Activated naive CD4-positive, alpha-beta T cell treated with anti-CD3 and anti-CD28 coated beads, Interleukin-2, amount 50 U/mL, for 72 hours (primary cell): ENCODE measurements at places on chromosomes 3 and 15.

DNA sequence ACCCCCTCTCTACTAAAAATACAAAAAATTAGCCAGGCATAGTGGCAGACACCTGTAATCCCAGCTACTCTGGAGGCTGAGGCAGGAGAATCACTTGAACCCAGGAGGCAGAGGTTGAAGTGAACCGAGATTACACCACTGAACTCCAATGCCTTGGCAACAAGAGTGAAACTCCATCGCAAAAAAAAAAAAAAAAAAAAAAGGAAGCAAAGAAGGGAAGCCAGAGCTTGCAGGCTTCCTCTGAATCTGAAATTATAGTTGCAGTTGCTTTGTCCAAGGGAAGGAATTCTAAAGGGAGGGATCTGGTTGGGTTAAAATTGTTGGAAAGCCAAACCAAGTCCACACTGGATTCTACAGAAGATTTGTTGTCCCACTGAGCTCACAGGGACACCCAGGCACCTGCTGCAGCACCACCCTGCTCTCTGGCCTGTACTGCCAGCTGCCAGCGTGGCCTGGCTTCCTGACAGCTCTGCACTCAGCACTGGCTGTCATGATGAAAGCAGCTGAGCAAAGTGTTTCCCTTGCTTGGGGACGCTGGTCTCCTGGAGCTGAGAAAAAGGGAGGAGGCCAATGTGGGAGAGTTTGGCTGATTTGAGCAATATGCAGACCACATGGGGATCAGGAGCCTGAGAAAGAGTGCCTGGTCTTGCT is 88.8 kb upstream of the HES1 start:
- DNase-seq = no peak

DNA sequence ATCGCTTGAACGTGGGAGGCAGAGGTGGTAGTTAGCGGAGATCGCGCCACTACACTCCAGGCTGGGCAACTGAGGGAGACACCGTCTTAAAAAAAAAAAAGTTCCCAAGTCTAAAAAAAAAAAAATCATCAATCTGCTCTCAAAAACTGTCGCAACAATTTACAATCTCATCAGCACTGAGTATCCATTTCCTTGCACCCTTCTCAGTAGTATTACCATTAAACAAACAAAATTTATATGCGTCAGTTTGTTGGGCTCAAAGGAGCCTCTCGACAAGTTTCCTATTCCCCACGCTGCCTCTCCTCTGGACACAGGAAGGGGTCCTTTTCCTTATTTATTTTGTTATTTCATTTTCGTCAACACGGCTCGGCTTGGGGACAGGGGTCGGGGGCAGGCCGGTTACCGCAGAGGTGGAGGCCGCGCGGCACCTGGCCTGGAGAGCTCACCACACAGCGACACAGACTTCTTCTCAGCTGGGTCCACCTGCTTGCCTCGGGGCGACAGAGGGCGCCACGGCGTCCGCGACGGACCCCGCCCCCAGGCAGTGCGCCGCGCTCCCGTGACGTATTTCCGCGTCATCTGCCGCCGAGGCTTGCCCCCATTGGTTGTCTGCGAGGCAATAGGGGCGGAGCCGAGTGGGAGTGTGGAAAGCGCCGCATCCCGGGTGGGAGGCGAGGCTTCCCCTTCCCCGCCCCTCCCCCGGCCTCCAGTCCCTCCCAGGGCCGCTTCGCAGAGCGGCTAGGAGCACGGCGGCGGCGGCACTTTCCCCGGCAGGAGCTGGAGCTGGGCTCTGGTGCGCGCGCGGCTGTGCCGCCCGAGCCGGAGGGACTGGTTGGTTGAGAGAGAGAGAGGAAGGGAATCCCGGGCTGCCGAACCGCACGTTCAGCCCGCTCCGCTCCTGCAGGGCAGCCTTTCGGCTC is at the start of gene MAP2K1:
Gene MAP2K1 (plus strand): TSS at position 709 of the 920 bp plus-strand sequence. CDS start 436 bp downstream, outside the sequence.
- DNase-seq = peak; percentile 98

GRCh38 chr3:14524311-14524711 is 15.8 kb downstream of the GRIP2 start:
- no peak for DNase-seq

- no peak for DNase-seq
These were observed 554.1 kb downstream of the SI start for GRCh38 chr3:164524201-164524600.

GRCh38 chr3:122353215-122353614 is 28.2 kb downstream of the CSTA start:
- no peak for DNase-seq

GRCh38 chr15:72339777-72340177 is 19.8 kb upstream of the CELF6 start:
- DNase-seq = no peak

GRCh38 chr15:79743032-79743431 is 153.8 kb downstream of the MTHFS start:
- no peak for DNase-seq

DNA sequence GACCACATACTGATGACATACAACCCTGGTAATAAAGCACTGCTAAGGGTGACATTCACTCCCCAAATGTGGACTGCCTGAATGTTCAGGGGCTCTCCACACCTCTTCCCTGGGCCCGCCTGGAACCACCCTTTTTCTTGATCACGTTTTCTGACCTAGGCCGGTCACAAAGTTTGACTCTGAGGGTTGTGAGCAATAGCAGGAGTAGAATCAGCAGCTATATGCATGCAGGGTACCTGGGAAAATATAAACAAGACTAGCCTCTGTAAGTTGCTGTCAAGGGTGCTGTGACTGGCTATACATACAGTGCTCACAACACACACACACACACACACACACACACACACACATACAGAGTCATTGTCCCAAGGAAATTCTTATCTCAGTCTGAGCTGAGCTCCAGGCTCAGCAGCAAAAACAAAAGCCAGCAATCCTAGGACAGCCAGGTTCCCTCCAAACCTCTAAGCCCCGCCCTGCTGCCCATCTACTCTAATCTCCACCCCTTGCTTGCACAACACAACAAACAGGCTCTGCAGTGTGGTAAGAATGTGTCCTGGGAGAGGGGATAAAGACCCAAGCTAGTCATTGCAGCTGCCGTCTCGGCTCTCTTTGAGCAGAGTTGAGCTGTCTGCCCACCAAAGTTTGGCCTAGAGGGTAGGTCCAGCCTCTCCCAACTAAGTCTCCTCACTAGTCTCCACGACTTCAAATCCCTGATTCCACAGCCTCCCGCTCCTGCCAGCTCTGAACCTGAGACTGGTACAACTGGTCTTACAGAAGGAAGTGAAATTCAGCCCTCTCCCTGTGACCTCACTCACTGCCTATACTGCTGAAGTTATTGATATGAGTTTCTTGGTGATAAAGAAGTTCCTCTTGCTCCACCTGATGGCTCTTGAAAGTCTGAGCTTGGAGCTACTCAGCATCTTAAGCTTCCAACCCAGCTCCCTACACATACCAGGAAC is 2.2 kb downstream of the BMF start:
- DNase-seq = no peak

- no peak for DNase-seq
These were observed 67.6 kb downstream of the DCLK3 start for GRCh38 chr3:36696799-36697198.

DNA sequence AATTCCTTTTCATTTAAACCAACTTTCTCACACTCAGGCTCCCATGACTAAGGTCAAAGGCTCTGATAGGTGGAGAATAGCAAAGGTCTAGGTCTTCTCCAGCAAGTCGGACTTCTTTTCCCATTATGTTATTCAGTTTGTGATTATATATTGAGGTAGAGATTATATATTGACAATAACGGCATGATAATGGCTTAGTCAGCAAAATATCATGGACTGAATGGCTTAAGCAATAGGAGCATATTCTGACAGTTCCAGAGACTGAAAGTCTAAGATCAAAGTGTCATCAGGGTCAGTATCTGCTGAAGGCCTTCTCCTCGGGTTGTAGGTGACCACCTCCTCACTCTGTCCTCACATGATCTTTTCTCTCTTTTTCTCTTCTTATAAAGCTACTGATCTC is 1251.4 kb downstream of the ROBO1 start:
- no peak for DNase-seq

GRCh38 chr15:76206325-76206976 is 104.8 kb downstream of the ETFA start:
- DNase-seq = no peak

DNA sequence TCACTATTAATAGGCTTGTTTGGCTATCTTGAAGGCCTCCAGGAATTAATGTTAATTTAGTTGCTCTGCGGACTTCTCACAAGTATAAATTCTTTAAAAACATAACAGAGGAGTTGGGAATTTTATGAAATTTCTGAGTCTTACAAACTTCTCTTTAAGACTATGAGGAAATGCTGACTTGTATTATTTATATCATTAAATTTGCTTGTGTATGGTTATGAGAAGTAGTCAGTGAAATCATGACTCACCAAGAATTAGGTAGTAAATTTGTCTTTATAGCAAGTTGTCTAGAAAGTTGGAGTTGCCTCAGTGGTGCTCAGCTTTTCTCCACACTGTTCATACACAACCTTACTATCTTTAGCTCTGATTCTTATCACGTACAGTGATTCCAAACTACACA is 26.5 kb downstream of the PHLDB2 start:
- DNase-seq = no peak

GRCh38 chr15:51837792-51838251 is 8.4 kb downstream of the TMOD3 start:
- DNase-seq = no peak

DNA sequence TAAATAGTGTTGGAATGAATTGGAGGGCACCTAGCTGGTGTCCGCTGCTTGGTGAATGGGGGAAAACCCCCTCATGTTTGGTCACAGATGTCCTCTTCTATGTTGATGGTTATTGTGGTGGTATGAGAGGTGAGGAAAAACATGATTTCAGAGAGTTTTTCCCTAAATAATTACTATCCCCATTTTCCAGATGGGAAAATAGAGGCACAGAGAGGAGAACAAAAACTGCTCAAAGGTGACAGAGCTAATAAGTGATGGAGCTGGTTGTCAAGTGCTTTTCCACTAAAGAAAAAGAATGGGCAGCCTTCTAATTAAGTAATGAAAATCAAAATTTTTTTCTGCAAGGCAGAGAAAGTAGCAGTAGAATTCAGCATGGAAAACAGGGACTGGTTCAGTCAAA is 30.2 kb upstream of the CFAP161 start:
- DNase-seq = no peak

DNA sequence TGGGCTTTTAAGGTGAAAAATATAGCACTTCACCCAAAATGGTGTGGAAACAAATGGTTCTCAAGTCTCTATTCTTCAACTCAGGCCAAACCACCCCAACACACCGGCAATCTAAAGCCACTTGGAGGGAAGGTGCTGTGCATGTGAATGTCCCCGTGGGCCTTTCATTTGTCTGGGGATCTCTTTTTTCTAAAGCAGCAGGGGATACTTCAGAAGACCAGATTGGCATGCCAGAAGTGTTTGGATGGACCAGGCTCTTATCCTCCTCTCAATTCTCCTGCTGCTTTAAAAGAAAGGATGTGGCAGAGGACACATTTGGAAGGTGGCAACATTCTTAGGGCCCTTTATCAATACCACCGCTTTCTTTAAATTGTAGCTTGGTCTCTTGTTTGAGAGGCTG is 193.1 kb downstream of the MEIS2 start:
- DNase-seq = no peak

DNA sequence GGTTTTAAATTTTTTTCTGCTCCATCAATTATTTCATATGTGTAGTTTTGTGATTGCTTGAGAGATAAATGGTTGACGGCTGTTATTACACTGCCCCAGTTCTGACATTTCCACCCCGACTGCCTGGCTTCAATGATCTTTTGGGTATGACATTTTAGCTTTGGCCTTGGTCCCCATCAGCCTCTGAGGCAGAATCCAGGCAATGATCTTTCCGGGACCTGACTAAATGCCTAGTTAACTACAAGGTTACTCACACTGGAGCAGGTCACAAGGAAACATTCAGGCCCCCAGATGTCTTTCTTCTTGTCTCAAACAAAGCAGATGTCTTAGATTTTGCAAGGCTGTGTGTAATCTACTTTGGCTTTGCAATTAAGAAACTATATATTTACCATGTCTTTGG is 61.1 kb upstream of the TMCO5A start:
- no peak for DNase-seq

DNA sequence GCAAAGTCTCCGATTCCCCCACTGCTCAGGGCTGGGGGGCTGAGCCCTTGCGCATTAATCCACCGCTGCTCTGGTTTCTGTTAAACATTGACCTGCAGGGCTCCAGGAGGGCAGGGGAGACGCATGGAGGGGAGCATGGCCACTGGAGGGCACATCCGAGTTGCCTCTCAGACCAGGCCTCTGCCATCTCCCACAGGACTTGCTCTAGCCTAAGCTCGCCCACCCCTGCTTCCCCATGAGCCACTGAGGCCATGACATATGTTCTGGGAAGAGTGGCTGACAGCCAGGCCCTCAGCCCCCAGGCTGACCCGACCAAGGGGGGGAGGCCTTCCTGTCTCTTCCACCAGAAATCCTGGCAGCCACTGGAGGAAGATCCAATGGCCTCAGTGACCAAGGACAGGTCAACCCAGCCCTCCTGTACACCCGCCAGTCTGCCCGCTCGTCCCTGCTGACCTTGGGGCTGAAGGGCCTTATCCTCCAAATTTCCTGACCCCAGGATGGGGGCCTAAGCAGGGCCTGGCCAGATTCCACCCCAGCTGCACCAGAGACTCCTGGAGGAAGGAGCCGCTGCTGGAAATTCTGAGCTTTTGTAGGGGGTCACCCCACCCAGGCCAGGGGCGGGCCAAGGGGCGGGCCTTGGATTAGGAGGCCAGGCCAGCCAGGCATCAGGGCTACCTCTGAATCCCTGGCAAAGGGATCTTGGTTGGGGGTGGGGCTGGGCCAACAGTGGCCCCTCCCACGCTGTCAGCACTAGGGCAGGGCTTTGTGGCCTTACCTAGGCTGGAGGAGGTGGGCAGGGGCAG is at the start of gene HYAL1:
Gene HYAL1 (minus strand): TSS at position 562 of the 803 bp plus-strand sequence. CDS start 618 bp downstream, outside the sequence.
- no peak for DNase-seq

DNA sequence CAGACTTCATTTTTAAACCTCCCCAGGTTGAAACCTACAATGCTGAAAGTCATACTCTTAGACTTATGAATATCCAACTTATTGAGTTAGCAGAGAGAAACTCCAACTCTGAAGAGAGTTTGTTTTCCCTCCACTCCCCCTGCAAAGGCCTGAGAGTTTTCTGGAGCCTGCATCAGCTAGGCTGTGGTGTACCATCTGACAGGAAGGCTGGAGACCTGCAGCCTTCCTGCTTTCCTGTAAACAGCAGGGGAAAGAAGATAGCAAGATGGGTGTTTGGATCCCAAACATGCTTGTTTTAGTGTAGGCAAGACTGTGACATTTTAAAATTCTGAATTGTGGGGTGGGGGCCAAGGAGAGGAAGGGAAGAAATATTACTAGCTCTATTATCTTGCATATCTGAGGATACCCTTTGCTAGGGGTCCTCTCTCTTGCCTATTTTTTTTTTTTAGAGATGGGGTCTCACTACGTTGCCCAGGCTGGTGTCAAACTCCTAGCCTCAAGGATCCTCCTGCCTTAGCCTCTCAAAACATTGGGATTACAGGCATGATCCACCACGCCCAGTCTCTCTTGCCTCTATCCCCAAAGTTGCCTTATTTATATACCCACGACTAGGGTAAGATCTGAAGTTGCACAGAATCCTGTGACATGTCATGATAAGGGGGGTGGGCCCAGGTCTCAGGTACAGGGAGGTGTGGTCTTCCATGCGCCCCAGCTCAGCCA is 51.0 kb upstream of the USP3 start:
- no peak for DNase-seq
